ENCODE measurements at places on chromosomes 6 and 20.

- H3K27me3 ChIP-seq, result no peaks in the 10 kb centered on the region
- H3K4me3 ChIP-seq, result no peak overlapping the region
- no peak for DNase-seq
- peaks cover 98% of the 10 kb centered on the region for H3K4me1 ChIP-seq
- H3K27ac ChIP-seq, result no peak overlapping the region
- peaks cover 14% of the 10 kb centered on the region for H3K36me3 ChIP-seq
These were observed 125.0 kb downstream of the FYN start for GRCh38 chr6:111748231-111748647.

DNA sequence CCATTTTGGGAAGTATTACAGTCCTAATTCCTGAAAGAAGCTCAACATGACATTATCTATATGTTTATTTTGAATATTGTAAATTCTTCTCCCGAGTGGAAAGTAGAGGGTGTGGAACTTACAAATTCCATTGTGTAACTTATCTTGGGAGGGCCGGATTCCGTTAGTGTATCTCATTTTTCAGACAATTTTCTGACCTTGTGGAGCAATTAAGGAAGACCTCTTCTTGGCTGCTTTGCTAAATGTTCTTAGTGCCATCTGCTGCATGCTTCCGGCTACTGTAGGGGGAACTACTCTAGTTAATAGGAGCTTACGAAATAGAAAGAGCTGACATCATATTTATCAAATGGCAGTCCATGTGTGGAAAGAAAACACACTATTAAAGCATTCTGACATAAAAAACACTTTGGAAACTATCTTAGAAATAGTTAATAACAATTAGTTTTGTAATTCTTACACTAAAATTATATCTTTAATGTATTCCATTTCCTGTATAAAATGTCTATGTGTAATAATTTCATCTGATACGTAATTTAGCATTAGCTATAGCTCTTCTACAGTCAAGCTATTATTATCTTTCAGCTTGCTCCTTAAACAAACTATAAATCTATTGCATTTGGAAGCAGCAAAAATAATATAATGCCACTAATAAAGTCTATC is 41.5 kb upstream of the KCNQ5 start:
- H3K27ac ChIP-seq, result no peak overlapping the region
- DNase-seq, result no peak
- no peaks in the 10 kb centered on the region for H3K36me3 ChIP-seq
- H3K27me3 ChIP-seq, result no peaks in the 10 kb centered on the region
- H3K4me1 ChIP-seq, result no peaks in the 10 kb centered on the region
- no peak overlapping the region for H3K4me3 ChIP-seq

DNA sequence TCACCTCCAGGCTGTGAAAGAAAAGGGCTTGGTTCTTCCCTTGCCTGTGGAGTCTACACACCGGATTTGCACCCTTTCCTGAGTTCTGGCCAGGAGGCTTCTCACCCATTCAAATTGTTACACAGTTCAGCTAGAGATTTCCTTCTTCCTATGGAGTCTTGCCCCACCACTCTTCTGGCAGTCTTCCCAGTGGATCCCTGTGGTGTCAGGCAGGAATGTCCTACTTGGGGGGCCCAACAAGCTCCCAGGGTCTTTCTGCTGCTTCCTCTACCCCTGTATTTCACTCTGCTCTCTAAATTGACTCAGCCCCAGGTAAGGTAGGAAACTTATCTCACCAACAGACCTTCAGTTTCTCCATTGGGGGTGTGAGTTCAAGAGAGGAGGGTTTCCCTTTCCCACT is 14.0 kb upstream of the CST9L start:
- DNase-seq, result no peak
- H3K4me1 ChIP-seq, result no peaks in the 10 kb centered on the region
- no peaks in the 10 kb centered on the region for H3K27me3 ChIP-seq
- H3K36me3 ChIP-seq, result no peaks in the 10 kb centered on the region

DNA sequence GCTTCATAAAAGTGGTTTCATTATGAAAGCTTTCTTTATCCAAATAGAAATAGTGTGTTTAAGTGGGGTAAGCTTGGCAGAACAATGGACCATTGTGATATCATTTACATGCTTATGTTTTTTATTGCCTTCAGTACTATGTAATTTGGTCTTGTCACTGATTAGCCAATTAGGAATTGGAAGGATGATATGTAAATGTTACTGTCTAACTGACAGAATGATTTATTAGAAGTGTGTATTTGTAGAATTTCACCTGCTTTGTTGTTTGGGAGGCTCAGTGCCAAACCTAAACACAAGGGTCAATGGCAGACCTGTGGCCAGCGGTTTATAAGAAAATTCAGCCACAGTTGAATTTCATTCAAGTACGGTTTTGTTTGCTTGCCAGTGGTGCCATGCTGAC is 39.0 kb downstream of the AIG1 start:
- H3K4me1 ChIP-seq, result peaks cover 19% of the 10 kb centered on the region
- H3K27ac ChIP-seq, result no peak overlapping the region
- no peaks in the 10 kb centered on the region for H3K36me3 ChIP-seq

DNA sequence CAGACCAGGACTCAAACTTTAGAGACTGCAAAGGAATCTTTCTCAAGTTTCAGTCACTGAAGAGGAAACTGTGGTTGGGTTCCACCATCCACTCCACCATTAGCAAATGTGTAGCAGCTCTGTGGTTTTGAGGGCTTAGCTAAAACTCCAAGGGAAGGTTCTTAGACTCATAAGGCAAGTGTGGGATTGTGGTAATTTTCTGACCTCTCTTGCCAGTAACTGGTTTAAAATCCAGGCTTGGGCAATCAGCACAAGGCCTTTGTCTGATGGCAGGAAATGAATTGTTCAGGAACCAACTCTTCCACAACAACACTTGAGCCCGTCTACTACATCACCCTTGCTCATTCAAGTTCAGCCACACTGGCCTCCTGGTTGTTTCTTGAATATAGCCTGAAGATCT is 68.6 kb upstream of the FBXL4 start:
- no peaks in the 10 kb centered on the region for H3K27me3 ChIP-seq
- no peak for DNase-seq
- no peaks in the 10 kb centered on the region for H3K36me3 ChIP-seq
- H3K27ac ChIP-seq, result no peak overlapping the region
- H3K4me1 ChIP-seq, result no peaks in the 10 kb centered on the region

Data from CD8-positive, alpha-beta memory T cell (primary cell).